Uterus (tissue), 4 donors: ENCODE measurements at places on chromosomes 12 and 14. TPM values are rescaled to one million over a fixed set of nuclear protein-coding genes. Genes with fewer than 3 reads are reported as not detected.
A peak's percentile ranks its signal among the peaks of the same experiment; 100 is the strongest.

Gene COX8C
- not detected for total RNA-seq

- peak; percentile 60 for DNase-seq
- no peak overlapping the region for H3K4me3 ChIP-seq
- peak overlapping the region; percentile 83 for H3K27ac ChIP-seq
- H3K36me3 ChIP-seq, result no peaks in the 10 kb centered on the region
- no peaks in the 10 kb centered on the region for H3K4me1 ChIP-seq
- no peaks in the 10 kb centered on the region for H3K27me3 ChIP-seq
Measured at GRCh38 chr14:91284146-91284790, 39.8 kb upstream of the GPR68 start.

Gene PRIMA1
- total RNA-seq, result 0.48 TPM

Gene ABHD12B
- not detected for total RNA-seq

DNA sequence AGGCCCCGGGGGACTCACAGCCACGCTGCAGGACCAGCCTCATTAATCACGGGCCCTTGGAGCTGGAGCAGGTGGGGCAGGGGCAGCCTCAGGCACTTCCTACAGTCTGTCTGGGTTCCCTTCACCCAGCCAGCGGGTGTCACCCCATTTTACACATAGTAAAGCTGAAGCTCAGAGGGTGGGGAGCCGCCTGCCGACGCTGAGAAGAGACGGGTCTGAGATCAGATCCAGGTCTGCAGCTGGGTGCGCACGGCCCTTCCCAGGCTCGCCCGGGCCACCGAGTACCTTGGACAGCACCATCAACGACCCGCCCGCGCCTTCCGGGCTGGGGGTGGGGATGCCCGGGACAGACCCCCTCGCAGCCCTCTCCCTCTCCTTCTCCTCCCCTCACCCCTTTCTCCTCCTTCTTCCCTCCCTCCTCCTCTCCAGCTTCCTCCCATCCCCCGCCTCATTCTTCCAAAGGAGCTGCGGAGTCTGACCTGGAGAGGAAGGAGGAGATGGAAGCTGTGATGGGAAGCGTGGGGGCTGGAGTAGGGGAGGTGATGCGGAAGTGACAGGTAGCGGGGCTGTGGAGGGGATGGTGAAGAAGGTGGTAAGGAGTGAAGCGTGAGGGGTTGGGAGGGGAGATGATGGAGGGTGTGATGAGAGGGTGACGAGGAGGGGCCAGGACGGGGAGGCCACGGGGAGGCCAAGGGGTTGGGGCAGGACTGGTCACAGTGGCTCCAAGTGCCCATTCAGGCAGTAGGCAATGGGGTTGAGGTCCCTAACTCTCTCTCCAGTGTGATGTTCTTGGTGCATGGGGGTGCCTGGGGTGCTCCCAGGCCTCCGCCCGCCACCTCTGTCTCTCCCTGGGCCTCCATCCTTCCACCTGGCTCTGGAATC is 8.8 kb downstream of the DTX1 start:
- H3K27me3 ChIP-seq, result no peaks in the 10 kb centered on the region
- no peak for DNase-seq
- H3K4me1 ChIP-seq, result no peaks in the 10 kb centered on the region
- H3K36me3 ChIP-seq, result no peaks in the 10 kb centered on the region
- H3K4me3 ChIP-seq, result no peak overlapping the region

Gene REP15
- not detected for total RNA-seq

DNA sequence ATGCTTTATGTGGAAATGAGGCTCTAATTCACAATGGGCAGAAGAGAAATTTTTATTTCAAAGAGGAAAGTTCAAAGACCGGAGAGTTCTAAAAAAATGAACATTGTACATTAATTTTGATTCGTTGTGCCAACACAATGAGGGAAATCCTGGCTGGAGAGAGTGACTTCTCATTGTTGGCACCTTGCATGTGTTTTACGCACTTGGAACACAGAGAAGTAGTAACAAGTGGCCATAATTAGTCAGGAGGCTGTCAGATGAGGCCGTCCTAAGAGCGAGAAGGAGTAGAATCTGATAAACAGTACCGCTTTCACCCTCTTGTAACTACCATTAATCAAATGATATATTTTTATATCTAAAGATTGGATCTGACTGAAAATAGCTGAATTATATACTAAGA is 6.9 kb downstream of the LMO3 start:
- no peaks in the 10 kb centered on the region for H3K4me1 ChIP-seq
- H3K27ac ChIP-seq, result peak overlapping the region; percentile 1
- H3K36me3 ChIP-seq, result no peaks in the 10 kb centered on the region
- no peak overlapping the region for H3K4me3 ChIP-seq
- no peak for DNase-seq
- H3K27me3 ChIP-seq, result no peaks in the 10 kb centered on the region

DNA sequence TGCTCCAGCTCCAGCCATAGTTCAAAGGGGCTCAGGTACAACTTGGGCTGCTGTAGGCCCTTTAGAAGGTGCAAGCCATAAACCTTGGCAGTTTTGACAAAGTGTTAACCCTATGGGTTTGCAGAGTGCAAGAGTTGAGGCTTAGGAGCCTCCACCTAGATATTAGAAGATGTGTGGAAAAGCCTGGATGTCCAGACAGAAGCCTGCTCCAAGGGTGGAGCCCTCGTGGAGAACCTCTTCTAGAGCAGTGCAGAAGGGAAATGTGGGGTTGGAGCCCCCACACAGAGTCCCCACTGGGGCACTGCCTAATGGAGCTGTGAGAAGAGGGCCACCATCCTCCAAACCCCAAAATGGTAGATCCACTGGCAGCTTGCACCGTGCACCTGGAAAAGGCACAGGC is 45.1 kb downstream of the RPS29 start:
- no peak for DNase-seq
- H3K36me3 ChIP-seq, result no peaks in the 10 kb centered on the region
- H3K27me3 ChIP-seq, result no peaks in the 10 kb centered on the region
- H3K4me1 ChIP-seq, result no peaks in the 10 kb centered on the region

DNA sequence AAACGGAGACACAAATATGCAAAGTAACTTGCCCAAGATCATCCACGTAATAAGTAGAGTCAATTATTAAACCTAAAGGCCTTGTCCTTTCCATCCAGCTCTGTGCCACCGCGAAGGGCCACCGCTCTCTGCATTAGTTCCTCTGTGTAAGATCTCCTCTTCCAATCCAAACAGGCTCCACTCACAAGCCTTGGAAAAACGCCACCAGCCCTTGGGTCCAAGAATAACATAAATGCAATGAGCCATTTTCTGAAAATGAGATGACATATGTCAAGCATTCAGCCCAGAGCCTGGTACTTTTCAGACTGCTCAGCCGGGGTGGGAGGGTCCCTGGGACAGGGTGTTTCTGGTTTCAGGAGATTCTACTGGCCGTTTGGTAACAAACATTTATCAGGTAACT is 30.0 kb downstream of the DGLUCY start:
- H3K4me3 ChIP-seq, result no peak overlapping the region
- peak overlapping the region; percentile 46 for H3K27ac ChIP-seq
- H3K4me1 ChIP-seq, result peaks cover 6% of the 10 kb centered on the region

DNA sequence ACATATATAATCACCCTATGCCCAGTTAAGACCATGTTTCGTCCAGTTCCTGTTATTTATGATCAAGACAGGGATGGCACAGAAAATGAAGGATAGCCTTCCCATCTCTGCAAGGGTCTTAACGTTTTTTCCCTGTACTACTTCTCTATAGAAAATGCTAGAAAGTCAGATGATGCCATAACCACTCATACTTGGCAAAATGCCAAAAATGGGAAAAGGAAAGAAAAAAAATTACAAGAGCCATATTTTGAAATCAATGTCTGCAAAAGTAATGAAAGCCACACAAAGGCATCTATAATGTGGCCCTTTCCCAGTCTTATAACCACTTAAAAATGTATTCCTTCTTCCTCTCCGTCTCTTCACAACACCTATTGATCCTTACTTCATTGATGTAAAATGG is 1.8 kb upstream of the MYL6B start:
- peak overlapping the region; percentile 2 for H3K27ac ChIP-seq
- DNase-seq, result no peak
- peaks cover 7% of the 10 kb centered on the region for H3K4me1 ChIP-seq
- H3K36me3 ChIP-seq, result no peaks in the 10 kb centered on the region

Gene DBX2
- total RNA-seq, result not detected

Gene ZDHHC22
- not detected for total RNA-seq

DNA sequence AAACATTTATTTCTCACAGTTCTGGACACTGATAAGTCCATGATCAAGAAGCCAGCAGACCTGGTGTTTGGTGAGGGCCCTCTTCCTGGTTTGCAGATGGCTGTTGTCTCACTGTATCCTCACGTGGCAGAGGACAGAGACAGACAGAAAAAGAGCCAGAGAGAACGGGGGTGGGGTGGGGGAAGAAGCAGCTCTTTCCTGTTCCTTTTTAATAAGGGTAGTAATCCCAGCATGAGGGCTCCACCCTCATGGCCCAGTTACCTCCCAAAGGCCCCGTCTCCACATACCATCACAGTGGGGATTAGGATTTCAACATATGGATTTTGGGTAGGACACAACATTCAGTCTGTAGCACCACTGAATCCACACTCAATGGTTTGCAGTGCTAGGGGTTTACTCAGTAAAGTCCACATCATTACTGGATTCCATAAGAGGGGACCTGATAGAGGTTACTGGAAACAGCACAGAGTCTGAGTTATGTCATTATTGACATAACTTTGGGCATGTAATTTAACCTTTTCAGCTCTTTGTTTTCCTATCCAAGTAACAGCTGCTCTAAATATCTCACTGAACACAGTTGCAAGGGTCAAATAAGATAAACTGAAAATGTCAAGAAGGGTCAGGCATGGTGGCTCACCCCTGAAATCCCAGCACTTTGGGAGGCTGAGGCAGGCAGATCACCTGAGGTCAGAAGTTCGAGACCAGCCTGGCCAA is 53.2 kb downstream of the RPAP3 start:
- no peak overlapping the region for H3K27ac ChIP-seq
- no peak overlapping the region for H3K4me3 ChIP-seq
- DNase-seq, result no peak
- H3K36me3 ChIP-seq, result no peaks in the 10 kb centered on the region
- H3K4me1 ChIP-seq, result no peaks in the 10 kb centered on the region

DNA sequence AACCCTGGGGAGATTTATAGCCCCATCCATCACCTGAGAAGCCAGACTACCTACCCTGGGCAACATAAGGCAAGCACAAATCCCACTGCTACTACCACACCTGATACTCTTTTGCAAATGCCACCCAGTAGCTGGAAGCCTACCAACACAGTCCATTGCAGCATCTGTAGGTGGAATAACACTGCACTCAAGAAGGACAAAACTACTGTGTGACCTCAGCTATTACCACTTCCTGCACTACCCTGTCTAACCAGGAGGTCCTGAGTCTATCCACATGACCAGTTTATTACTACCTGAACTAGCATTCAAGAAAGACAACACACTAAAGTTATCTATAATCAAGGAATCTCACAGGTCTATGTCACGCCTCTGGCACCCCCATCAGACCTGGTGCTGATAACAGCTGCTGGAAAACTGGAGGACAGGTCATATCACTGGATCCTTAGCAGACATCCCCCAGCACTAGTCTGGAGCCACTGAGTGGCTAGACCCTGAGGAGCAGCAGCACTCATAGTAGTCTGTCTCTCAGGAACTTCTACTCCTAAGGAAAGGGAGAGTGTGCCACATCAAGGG is 2.9 kb upstream of the CLEC1A start:
- no peak overlapping the region for H3K27ac ChIP-seq
- no peaks in the 10 kb centered on the region for H3K27me3 ChIP-seq
- H3K4me3 ChIP-seq, result no peak overlapping the region
- H3K36me3 ChIP-seq, result no peaks in the 10 kb centered on the region

DNA sequence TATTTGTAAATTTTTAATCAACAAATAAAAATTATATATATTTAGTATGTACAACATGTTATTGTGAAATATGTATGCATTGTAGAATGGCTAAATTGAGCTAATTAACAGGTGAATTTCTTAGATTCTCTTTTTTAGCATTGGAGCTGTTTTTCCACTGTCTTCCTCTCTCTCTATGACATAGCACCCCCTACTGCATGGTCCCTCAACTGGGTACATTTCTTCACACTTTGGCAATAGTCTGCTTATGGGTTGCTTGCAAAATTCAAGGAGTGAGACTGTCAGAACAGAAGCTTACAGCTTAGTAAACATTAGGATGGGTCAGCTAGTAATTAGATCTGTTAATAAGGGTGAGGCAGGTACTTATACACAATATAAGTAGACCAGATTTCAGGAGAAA is 658.5 kb upstream of the MGAT4C start:
- no peak for DNase-seq
- H3K27ac ChIP-seq, result no peak overlapping the region
- H3K4me1 ChIP-seq, result no peaks in the 10 kb centered on the region
- H3K36me3 ChIP-seq, result no peaks in the 10 kb centered on the region
- H3K27me3 ChIP-seq, result no peaks in the 10 kb centered on the region
- H3K4me3 ChIP-seq, result no peak overlapping the region

DNA sequence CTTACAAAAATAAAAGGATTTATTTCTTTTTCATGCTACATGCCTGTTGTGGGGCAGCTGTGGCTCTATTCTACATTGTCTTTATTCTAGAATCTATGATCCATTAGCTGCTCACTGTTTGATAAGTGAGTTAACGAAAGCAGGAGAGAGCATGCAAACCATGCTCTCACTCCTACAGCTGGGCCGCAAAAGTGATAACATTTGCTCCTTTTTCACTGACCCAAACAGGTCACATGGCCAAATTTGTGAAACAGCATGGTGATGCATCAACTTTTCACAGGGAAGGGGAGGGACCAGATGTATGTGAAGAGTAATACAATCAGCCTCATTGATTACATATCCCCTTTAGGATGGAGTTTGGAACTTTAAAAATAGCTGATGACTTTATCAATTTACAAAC is 456.9 kb upstream of the SYT1 start:
- no peak for DNase-seq
- no peak overlapping the region for H3K4me3 ChIP-seq
- H3K27ac ChIP-seq, result no peak overlapping the region
- no peaks in the 10 kb centered on the region for H3K4me1 ChIP-seq
- no peaks in the 10 kb centered on the region for H3K36me3 ChIP-seq

GRCh38 chr14:81485372-81485771 is 48.3 kb downstream of the SEL1L start:
- H3K36me3 ChIP-seq, result no peaks in the 10 kb centered on the region
- no peak overlapping the region for H3K27ac ChIP-seq
- H3K4me1 ChIP-seq, result no peaks in the 10 kb centered on the region
- H3K27me3 ChIP-seq, result no peaks in the 10 kb centered on the region
- no peak overlapping the region for H3K4me3 ChIP-seq

DNA sequence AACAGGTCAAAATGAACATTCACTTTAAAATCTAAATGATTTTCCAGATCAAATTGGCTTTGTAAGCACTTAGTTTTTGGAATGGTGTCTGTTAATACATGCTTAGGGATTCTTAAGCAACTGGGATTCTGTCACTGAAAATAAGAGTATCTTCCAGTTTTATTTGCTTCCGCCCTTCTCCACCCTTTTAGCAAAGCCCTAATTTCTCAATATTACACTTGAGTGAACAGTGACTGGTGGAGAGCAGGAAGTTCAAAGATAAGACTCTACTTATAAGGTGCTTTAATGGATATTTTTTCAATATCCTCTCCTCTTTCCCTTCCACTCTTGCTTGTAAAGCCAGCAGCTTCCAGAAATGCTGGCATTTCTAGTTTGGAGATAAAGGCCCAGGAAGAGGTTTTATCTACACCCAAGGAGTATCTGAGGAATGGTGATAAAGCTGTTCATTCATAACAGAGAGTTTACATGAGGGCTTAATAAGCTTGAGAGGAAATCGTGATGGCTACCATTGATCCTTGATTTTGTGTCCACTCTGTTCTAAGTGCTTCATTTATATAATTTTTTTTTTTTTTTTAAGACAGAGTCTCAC is 265.9 kb upstream of the PRICKLE1 start:
- no peaks in the 10 kb centered on the region for H3K36me3 ChIP-seq
- H3K4me3 ChIP-seq, result no peak overlapping the region
- H3K27ac ChIP-seq, result no peak overlapping the region
- DNase-seq, result no peak

- no peaks in the 10 kb centered on the region for H3K36me3 ChIP-seq
- no peak overlapping the region for H3K4me3 ChIP-seq
- no peaks in the 10 kb centered on the region for H3K27me3 ChIP-seq
- no peak for DNase-seq
Measured at GRCh38 chr12:15556411-15557102, 232.6 kb downstream of the EPS8 start.

Gene BCL11B
- total RNA-seq, result 0.46 TPM
